ENCODE measurements at places on chromosomes 11 and 22. TPM values are rescaled to one million over a fixed set of nuclear protein-coding genes. Genes with fewer than 3 reads are reported as not detected.

GRCh38 chr11:3193373-3194015 lies 25.1 kb downstream of the MRGPRG start:
- DNase-seq = no peak

GRCh38 chr11:68500206-68500605 lies 39.7 kb downstream of the PPP6R3 start:
- DNase-seq = no peak

The L3MBTL2 gene
- 22.3 TPM for total RNA-seq

The DDIAS gene
- total RNA-seq = 15.8 TPM
